Fibroblast of lung (primary cell): ENCODE measurements at places on chromosomes 1 and 21. TPM values are rescaled to one million over a fixed set of nuclear protein-coding genes. Genes with fewer than 3 reads are reported as not detected.

Gene FCRL6
- total RNA-seq = not detected in 2 replicates

Gene FAM229A
- total RNA-seq = 0.77 and 0.99 TPM in 2 replicates

Gene DENND2D
- total RNA-seq = 15.7 and 19.5 TPM in 2 replicates

Gene BARHL2
- not detected in 2 replicates for total RNA-seq

Gene ASAP3
- total RNA-seq = 73.2 and 79.1 TPM in 2 replicates

Gene FMO5
- 1.3 and 2.8 TPM in 2 replicates for total RNA-seq

Gene DNAH14
- total RNA-seq = 16.7 and 19.7 TPM in 2 replicates

Gene TNFRSF1B
- total RNA-seq = 23.9 and 24.8 TPM in 2 replicates

Gene FAM20B
- total RNA-seq = 32.9 and 45.2 TPM in 2 replicates

Gene C1orf198
- 39.5 and 57.8 TPM in 2 replicates for total RNA-seq

Gene SPRR3
- not detected in 2 replicates for total RNA-seq

Gene FCGR1A
- total RNA-seq = not detected in 2 replicates

Gene FAM72B
- total RNA-seq = 0.51 and 2.3 TPM in 2 replicates

Gene AMY2B
- total RNA-seq = 3.6 and 4.0 TPM in 2 replicates

Gene CHODL
- total RNA-seq = under 0.01 and 0.17 TPM in 2 replicates

Gene TMEM167B
- 39.5 and 52.2 TPM in 2 replicates for total RNA-seq

Gene HES3
- not detected in 2 replicates for total RNA-seq

Gene GPR25
- not detected in 2 replicates for total RNA-seq

Gene TIE1
- 0.26 TPM in 1 of 2 replicates, not detected in the other for total RNA-seq

Gene IL10
- total RNA-seq = not detected in 2 replicates

Gene TNFSF4
- 1.3 and 3.3 TPM in 2 replicates for total RNA-seq

Gene S100A3
- total RNA-seq = 1.8 and 6.8 TPM in 2 replicates

Gene TMEM200B
- total RNA-seq = 17.7 and 18.5 TPM in 2 replicates

Gene SSU72
- total RNA-seq = 65.1 and 72.7 TPM in 2 replicates

Gene C2CD4D
- total RNA-seq = not detected in 2 replicates

Gene GPR89A
- 22.1 and 23.6 TPM in 2 replicates for total RNA-seq

Gene OR2L13
- total RNA-seq = not detected in 2 replicates

Gene TUT4
- 33.6 and 37.5 TPM in 2 replicates for total RNA-seq

Gene MX2
- 3.6 and 5.4 TPM in 2 replicates for total RNA-seq

Gene LCE1E
- total RNA-seq = not detected in 2 replicates

Gene SGIP1
- 11.0 and 37.8 TPM in 2 replicates for total RNA-seq

Gene PALMD
- total RNA-seq = 0.51 and 1.5 TPM in 2 replicates

Gene SHE
- under 0.01 TPM in 1 of 2 replicates, not detected in the other for total RNA-seq

Gene PTGFR
- 25.7 and 32.7 TPM in 2 replicates for total RNA-seq

Gene ZNF695
- total RNA-seq = 1.0 and 2.6 TPM in 2 replicates

Gene SELP
- total RNA-seq = not detected in 2 replicates

Gene ANKRD34A
- total RNA-seq = 0.26 and 1.2 TPM in 2 replicates

Gene OVAAL
- total RNA-seq = not detected in 2 replicates

Gene KIF2C
- 0.51 and 9.2 TPM in 2 replicates for total RNA-seq

Gene SLC6A9
- total RNA-seq = 13.6 and 19.5 TPM in 2 replicates

Gene S100A7
- not detected in 2 replicates for total RNA-seq

Gene SPRR1A
- total RNA-seq = not detected in 2 replicates

Gene RXRG
- under 0.01 and 0.26 TPM in 2 replicates for total RNA-seq

Gene PRR9
- total RNA-seq = not detected in 2 replicates

Gene RAB7B
- 5.4 and 9.1 TPM in 2 replicates for total RNA-seq

Gene CR1L
- under 0.01 TPM in 1 of 2 replicates, not detected in the other for total RNA-seq

Gene MAP1LC3C
- total RNA-seq = 0.26 and 0.66 TPM in 2 replicates

Gene ZNF593OS
- total RNA-seq = not detected in 2 replicates

Gene FLG2
- total RNA-seq = not detected in 2 replicates

Gene VCAM1
- 14.9 and 21.8 TPM in 2 replicates for total RNA-seq

Gene ZSCAN20
- total RNA-seq = 8.7 and 13.0 TPM in 2 replicates

Gene ANKRD65
- 1.3 and 2.0 TPM in 2 replicates for total RNA-seq

Gene PRKAA2
- total RNA-seq = 4.9 and 7.1 TPM in 2 replicates

Gene PAQR6
- 0.26 and 0.33 TPM in 2 replicates for total RNA-seq

Gene MCL1
- total RNA-seq = 232 and 233 TPM in 2 replicates

Gene PGLYRP3
- total RNA-seq = not detected in 2 replicates

Gene BTBD19
- 3.9 and 5.0 TPM in 2 replicates for total RNA-seq

Gene MAN1C1
- 14.6 and 17.7 TPM in 2 replicates for total RNA-seq

Gene EXO1
- total RNA-seq = 1.3 and 3.0 TPM in 2 replicates
